ENCODE measurements at places on chromosomes 12 and 14. TPM values are rescaled to one million over a fixed set of nuclear protein-coding genes. Genes with fewer than 3 reads are reported as not detected.
A peak's percentile ranks its signal among the peaks of the same experiment; 100 is the strongest.

GRCh38 chr12:761256-761655, 8.9 kb downstream of the WNK1 start:
- no peak for DNase-seq

The KRT5 gene
- not detected for polyA plus RNA-seq

The C3AR1 gene
- polyA plus RNA-seq, result not detected

DNA sequence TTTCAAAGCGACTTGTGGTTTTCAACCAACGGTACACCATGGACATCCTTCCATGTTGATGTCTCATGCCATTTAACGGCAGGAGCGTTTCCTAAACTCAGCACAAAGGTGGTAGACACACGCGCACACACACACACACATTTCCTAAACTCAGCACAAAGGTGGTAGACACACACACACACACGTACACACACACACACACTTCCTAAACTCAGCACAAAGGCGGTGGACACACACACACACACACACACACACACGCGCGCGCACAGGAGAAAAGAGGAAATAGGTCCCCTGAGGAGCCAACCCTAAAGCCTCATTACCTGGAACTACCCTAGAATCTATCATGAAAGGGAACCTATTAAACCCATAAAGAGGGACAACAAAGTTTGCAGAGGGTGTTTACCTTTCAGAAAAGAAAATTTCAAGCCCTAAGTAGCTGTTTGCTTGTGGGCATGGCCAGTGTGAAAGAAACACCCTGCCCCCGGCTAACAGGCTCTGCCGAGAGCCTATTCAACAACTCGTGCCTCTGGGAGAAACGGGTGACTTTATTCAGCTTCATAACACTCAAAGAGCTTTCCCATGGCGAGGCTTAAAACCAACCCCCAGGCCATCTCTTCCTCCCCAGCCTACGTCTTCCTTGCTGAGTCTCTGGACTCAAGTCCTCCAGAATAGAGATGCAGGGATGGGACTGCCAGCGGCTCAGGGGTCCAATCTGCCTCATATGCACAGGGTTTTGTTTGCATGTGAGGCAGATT, 31.8 kb downstream of the SLC8B1 start:
- no peak for DNase-seq

- no peak for DNase-seq
Measured at GRCh38 chr12:25670076-25671055, 117.3 kb upstream of the LMNTD1 start.

GRCh38 chr12:54954228-54954627, 30.3 kb downstream of the TESPA1 start:
- DNase-seq, result no peak

DNA sequence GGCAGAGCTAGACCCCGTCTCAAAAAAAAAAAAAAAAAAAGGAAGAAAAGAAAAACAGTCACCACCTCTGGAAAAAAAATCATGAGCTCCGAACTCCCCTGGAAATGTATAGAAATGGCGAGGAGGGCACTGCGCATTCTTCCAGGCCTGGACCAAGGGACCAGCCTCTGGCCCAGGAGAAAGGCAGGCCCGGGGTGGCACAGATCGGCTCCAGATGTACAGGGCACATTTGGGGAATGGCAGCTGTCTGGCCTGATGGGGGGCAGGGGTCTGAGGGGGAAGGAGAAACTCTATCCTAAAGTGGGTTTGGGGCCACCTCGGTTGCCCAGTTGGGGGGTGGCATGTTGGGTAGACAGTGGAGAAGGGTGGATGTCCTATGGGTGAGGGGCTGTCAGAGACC, 46.0 kb upstream of the EML1 start:
- DNase-seq, result no peak

DNA sequence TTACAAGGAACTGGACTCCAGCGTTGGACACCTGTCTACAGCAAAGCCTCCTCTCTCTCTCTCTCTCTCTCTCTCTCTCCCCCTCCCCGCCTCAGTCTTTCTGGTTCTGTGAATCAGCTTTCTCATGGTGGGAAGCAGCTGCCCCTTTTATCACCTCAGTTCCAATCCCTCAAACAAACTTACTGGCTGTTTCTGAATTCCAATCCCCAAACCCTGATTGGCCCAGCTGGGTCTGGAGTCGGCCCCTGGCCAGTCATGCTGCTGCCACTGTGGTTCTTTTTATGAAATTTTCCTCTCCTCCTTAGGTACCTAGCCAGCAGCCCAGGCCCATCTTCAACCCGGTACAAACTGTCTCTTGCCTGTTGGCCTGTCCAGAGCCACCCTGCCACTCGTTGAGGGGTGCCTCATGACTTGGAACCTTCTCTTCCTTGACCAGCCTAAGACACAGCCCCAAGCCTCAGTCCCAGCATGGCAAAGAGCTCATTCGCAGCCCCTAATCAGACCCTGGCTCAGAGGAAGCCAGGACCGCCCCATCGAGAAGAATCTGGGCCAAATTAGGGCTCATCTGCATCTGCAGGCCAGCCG, 9.4 kb upstream of the MORN3 start:
- DNase-seq, result no peak

DNA sequence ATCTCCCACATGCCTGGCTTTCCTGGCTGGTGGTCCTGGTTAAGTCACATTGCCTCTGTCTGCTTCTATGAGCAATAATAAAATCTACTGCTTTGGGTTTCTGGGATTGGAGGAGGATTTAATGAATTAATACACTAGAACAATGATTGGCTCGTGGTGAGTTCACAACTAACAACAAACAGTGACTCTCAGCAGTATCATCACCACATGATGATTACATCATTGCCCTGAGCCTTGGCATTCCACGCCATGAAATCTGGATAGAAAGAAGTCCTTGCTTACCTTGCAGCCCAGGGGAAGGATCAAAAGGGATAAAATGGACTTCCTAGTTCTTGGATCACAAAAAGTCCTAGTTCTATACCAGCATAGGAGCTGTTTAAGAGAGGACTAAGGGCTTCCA, 1069.0 kb downstream of the VRK1 start:
- no peak for DNase-seq

The NCOR2 gene
- 151 TPM for polyA plus RNA-seq

The FGD6 gene
- 17.6 TPM for polyA plus RNA-seq

DNA sequence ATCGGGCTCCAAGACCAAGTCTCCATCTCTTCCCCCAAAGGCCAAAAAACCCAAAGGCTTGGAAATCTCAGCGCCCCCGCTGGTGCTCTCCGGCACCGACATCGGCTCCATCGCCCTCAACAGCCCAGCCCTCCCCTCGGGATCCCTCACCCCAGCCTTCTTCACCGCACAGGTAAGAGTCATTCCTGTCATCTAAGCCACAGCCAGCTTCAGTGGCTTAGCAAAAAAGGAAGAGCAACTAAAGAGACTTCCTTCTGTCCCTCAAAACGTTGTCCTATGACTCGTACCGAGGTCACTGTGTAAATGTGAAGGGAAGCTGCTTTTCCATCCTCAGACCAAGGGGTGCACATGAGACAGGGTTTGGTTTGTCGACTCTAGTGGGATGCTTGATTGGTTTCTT, 53.4 kb downstream of the ELK3 start:
- peak; percentile 23 for DNase-seq

DNA sequence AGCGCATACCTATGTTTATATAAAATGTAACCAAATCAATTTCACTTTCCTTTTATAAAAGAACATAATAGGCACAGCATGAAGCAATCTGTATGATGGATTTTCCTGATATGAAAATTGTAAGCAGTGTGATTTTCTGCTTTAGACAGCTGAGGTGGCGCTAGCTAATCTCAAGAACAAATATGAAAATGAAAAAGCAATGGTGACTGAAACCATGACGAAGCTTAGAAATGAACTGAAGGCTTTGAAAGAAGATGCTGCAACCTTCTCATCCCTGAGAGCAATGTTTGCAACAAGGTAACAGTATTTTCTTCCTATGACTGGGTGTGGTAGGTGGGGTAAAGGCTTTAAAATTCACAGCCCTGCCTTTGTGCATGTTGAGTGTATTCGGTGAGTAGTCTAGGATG, 65.0 kb upstream of the FGD4 start:
- DNase-seq, result no peak

The LRRC10 gene
- polyA plus RNA-seq, result not detected

DNA sequence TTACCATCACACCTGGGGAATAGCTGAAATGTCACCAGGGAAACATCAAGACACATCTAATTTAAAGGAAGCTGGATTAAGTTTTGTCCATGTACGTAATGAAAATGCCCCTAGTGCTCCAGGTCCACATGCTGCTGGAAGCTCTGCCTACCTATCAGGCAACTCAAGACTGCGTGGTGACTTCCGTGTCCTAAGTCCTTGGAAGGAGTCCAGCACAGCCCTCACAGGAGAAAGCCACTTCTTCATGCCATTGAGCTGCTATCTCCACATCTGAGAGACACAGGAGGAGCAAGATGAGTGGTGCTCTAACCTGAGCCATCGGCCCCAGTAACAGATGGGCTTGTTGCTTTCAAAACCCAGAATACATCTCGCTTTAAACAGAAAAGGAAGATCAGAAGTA, 316.4 kb downstream of the DPF3 start:
- DNase-seq, result no peak

GRCh38 chr12:105906561-105906960, 232.2 kb downstream of the NUAK1 start:
- DNase-seq, result no peak

- no peak for DNase-seq
Measured at GRCh38 chr14:75393794-75394193, 34.0 kb upstream of the JDP2 start.

- DNase-seq, result peak; percentile 16
Measured at GRCh38 chr12:62191491-62192179, 68.6 kb upstream of the USP15 start.

- DNase-seq, result no peak
Measured at GRCh38 chr12:59119676-59120075, 199.4 kb upstream of the LRIG3 start.

DNA sequence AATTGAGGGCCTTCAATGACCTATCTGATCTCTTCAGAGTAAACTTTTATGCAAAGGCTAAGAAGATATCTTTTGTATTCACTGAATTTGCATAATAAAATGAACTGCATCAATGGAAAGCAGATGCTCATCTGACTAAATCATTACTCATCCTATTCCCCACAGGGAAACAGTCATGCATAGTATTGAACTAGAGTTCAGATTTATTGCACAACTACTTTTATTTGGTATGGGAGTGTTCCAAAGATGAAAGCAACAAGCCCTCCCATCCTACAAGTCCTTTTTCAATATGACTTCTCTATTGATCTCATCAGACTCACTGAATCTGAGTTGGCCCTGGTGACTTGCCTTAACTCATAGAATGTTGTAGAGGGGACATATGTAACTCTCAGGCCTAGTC, 159.8 kb downstream of the KITLG start:
- peak; percentile 3 for DNase-seq

GRCh38 chr12:118063576-118064391, 2.8 kb upstream of the WSB2 start:
- DNase-seq, result no peak

- DNase-seq, result peak; percentile 6
Measured at GRCh38 chr14:61388976-61389576, 67.7 kb downstream of the PRKCH start.

The MIP gene
- not detected for polyA plus RNA-seq

GRCh38 chr14:63672417-63673180, 30.9 kb upstream of the WDR89 start:
- DNase-seq, result no peak

DNA sequence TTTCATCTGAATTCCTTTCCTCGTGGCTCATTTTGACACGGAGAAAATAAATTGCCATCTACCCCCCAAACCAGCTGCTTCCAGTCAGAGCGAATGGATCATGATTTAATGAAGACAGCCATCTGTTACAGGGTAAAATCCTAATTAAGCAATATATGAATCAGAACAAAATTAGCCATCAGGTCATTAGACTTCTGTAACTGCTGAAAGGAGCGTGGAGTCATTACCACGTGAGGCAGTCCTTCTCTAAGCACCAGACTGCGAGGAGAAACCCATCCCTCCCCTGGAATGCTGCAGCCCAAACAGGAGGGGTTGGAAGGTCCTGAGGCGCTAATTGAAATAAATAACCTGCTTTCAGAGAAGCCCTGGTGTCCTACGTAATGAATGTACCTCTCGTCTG, 51.1 kb upstream of the TCL1A start:
- no peak for DNase-seq

Measured in A549 (cell line).